Stimulated activated CD8-positive, alpha-beta memory T cell treated with anti-CD3 and anti-CD28 coated beads, Interleukin-4, amount 100 ng/mL, for 4 hours (primary cell): ENCODE measurements at places on chromosomes 2 and 18.
A peak's percentile ranks its signal among the peaks of the same experiment; 100 is the strongest.

- no peak for DNase-seq
Measured at GRCh38 chr2:235406430-235406829, 87.4 kb upstream of the AGAP1 start.

GRCh38 chr2:218395826-218396687 lies 3.6 kb upstream of the CTDSP1 start:
- DNase-seq = peak; percentile 80

- no peak for DNase-seq
Measured at GRCh38 chr2:3340144-3340543, 37.5 kb downstream of the EIPR1 start.

DNA sequence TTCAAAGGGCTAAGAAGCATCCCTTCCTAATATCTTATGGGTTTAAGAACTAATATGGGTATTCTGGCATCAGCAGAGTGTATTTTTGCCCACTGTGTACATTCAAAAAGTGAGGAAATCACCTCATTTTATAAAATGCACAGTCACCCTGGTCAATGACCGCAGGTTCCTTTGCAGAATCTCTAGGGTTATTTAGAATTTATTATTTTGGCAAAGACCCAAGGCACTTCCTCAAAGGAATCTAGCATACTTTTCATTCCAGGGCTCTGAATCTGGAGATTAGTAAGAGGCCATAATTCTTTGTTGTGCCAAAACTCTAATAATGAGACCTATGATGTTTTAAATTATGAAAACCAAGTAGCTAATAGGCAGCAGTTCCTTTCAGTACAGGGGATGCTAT lies 27.2 kb upstream of the CDH2 start:
- no peak for DNase-seq

DNA sequence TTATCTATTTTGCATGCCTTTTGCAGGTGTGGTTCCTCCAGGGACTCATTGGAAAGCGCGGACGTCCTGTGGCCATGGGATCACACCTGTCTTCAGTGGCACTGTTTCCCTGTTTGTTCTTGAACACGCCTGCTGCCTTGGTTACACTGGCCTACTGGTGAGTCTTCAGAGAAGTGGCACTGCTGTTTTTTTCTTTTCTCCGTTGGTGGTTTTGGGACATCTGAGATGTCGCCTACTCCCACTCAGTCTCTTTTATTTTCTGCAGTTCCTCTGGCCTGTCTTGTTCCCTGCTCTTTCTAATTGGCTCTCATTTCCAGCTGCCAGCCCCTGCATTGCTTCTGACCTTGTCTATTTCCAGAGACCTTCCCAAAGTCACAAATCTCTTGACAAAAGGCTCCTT lies 35.7 kb upstream of the POU3F3 start:
- DNase-seq = no peak

- DNase-seq = no peak
Measured at GRCh38 chr2:145034511-145034910, 514.6 kb upstream of the ZEB2 start.

- no peak for DNase-seq
Measured at GRCh38 chr2:204576362-204576979, 31.2 kb downstream of the PARD3B start.

DNA sequence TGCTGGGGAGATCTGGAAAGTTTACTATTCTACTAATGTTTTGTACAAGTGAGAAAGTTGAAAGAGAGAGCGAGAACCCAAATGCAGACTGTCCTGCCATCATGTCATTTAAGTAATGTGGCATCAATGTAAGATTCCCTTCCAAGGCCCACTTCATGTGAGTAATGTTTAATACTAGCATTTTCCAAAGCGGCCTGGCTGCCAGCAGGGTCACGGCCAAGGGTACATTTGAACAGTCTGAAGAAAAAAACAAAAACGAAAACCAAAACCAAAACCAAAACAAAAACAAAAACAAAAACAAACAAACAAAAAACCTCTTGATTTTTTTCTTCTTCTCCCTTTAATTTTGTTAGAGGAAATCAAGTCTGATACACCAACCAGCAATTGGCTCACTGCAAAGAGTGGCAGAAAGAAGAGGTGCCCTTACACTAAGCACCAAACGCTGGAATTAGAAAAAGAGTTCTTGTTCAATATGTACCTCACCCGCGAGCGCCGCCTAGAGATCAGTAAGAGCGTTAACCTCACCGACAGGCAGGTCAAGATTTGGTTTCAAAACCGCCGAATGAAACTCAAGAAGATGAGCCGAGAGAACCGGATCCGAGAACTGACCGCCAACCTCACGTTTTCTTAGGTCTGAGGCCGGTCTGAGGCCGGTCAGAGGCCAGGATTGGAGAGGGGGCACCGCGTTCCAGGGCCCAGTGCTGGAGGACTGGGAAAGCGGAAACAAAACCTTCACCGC lies 2.2 kb downstream of the HOXD10 start:
- DNase-seq = no peak

DNA sequence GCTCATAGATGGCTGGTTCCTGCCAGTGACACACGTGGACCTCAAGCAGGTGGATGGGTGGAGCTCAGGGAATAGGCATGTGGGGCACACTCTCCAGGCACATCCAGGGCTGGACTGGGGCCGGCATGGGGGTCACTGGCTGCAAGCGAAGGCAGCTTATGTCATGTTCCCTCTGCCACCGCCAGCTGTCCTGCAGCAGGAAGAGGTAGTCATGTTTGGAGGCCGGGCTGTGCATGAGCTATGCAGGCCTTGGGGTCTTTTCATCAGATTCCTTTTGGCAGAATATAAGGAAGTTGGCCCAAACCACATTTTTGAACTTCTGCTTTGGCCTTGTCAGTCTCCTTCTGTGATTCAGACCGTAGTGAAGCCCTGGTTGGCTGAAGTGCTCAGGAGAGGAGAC lies 61.5 kb downstream of the AGAP1 start:
- DNase-seq = no peak

GRCh38 chr2:235391921-235392615 lies 101.8 kb upstream of the AGAP1 start:
- no peak for DNase-seq

DNA sequence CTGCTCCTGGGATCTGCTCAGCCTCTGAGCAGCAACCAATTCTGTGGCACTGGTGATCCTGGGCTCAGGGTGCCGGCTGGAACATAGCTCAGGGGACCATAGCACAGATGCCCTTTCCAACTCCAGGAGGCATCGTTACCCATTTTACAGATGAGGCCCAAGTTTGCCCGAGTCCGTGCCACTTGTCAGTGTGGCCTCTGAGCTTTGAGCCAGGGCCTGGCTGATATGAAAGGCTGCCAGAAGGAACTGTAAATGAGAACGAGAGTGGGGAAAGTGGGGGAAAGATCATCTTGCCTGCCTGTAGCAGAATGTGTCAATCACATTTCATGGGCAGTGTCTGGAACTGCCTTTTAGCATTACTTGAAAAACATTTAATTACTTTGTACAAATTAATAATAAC lies 23.3 kb upstream of the FOSL2 start:
- DNase-seq = no peak

- DNase-seq = no peak
Measured at GRCh38 chr2:173993459-173993858, 28.3 kb upstream of the SP3 start.

GRCh38 chr2:32622570-32623310 lies 5.1 kb upstream of the TTC27 start:
- no peak for DNase-seq

GRCh38 chr18:48230467-48231113 lies 178.6 kb downstream of the ZBTB7C start:
- no peak for DNase-seq

DNA sequence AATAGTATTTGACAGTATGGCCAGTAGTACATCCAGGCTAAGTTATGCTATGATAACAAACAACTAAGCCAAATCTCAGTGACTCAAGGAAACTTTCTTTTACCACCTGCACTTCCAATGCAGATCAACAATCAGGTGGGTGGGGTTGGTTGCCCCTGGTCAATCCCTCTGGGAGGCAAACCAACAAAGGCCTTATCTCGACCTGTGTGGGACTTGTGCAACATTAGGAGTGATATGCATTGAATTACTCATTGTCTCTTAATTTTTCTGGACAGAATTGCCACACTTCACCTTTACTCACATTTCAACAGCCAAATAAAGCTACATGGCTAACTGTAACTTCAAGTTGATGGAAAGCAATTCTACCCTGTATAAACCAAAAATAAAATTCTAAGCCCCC lies 1049.3 kb upstream of the CDH2 start:
- DNase-seq = no peak

GRCh38 chr18:40013001-40013609 lies 1941.9 kb upstream of the PIK3C3 start:
- no peak for DNase-seq

GRCh38 chr2:65407240-65407639 lies 25.2 kb downstream of the SPRED2 start:
- DNase-seq = no peak

DNA sequence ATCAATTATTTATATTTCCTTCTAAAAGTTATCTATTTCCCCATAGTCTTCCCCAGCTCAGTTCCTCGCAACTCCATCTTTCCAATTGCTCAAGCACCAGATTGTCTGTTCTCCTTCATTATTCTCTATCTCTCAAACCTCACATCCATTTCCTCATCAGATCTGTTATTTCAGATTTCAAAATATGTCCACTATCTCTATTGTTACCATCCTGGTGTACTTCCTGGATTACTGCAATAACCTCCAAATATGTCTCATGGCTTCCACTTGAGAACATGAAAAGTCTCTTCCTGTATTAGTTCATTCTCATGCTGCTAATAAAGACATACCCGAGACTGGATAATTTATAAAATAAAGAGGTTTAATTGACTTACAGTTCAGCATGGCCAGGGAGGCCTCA lies 641.7 kb upstream of the ZEB2 start:
- no peak for DNase-seq

GRCh38 chr2:37262522-37262921 lies 31.1 kb downstream of the NDUFAF7 start:
- no peak for DNase-seq

DNA sequence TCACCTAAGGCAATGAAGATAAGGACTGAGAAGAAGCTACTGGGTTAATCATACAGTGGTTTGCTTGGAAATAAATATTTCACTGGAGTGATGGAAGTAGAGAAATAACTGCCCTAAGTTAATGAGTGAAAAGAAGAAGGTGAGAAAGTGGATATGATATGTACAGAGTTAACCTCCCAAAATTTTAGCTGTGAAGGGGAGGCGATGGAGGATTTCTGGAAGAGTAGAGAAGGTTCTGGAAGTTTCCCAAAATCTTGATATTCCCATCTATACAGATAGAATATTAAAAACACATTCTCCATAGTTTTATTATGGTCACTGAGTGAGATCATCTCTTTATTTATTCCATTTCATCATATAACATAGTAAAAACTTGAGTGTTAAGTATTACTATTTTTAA lies 296.6 kb upstream of the RGPD4 start:
- DNase-seq = no peak

GRCh38 chr2:8528863-8529262 lies 153.0 kb upstream of the ID2 start:
- no peak for DNase-seq

GRCh38 chr18:48885266-48885923 lies 65.4 kb downstream of the SMAD7 start:
- no peak for DNase-seq

DNA sequence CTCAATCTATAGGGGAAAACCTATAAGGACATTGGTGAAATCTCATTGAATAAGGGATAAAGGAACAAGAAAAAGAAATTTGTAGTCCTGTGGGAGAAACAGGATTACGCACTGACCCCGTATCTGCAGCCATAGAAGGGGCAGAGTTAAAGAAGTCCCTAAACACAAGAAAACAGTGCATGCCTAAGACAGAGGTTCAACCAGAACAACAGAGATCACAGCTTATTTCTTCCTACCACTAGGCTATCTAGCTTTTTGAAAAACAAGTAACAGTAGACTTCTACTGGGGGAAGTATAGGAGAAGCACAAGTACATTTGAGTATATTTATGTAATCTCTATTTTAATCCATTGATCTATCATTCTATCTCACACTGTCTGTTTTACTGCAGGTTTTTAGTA lies 485.2 kb upstream of the REG3G start:
- DNase-seq = no peak

GRCh38 chr2:130864830-130865800 lies 28.4 kb downstream of the ARHGEF4 start:
- DNase-seq = no peak
